Osteoblast (primary cell): ENCODE measurements at places on chromosomes 16 and 17. TPM values are rescaled to one million over a fixed set of nuclear protein-coding genes. Genes with fewer than 3 reads are reported as not detected.

- DNase-seq: peak; percentile 73
Observed at GRCh38 chr17:72588961-72589360, 468.1 kb downstream of the SOX9 start.

- DNase-seq: no peak
Observed at GRCh38 chr17:70606086-70606485, 436.8 kb downstream of the KCNJ2 start.

DNA sequence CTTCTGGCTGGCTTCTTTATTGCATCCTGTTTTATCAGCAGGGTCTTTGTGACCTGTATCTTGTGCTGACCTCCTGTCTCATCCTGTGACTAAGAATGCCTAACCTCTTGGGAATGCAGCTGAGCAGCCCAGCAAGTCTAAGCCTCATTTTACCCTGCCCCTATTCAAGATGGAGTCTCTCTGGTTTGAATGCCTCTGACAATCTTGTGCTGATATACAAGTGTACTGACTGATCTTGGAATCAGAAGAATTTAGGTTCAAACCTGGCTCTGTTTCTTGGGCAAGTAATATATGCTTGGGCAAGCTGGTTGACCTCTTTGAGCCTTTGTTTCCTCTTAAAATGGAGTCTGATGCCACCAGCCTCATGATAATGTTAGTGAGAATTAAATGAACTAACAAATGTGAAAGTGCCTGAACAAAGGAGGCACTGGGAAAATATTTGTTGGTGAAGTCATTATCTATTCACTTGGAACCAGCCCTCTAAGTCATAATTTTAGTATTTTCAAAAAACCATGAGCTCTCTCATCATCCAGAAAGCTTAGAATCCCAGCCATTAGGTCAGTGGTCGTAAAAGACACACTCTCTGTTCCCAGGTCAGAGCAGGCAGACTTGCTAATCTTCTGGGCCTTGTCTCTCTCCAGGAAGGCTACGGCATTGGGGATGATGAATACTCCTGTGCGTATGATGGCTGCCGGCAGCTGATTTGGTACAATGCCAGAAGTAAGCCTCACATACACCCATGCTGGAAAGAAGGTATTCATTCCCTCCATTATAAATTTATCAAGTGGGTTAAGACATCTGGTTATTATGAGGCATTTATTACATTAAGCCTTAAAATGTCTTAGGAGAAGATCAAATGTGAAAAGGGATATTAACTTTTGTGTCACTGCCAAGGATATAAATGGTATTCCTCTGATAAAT, 18.1 kb upstream of the ARL2BP start:
- no peak for DNase-seq

GRCh38 chr17:41529491-41529915, 1.4 kb upstream of the KRT19 start:
- peak; percentile 62 for DNase-seq

- DNase-seq: no peak
Observed at GRCh38 chr16:23924128-23924527, 88.3 kb downstream of the PRKCB start.

DNA sequence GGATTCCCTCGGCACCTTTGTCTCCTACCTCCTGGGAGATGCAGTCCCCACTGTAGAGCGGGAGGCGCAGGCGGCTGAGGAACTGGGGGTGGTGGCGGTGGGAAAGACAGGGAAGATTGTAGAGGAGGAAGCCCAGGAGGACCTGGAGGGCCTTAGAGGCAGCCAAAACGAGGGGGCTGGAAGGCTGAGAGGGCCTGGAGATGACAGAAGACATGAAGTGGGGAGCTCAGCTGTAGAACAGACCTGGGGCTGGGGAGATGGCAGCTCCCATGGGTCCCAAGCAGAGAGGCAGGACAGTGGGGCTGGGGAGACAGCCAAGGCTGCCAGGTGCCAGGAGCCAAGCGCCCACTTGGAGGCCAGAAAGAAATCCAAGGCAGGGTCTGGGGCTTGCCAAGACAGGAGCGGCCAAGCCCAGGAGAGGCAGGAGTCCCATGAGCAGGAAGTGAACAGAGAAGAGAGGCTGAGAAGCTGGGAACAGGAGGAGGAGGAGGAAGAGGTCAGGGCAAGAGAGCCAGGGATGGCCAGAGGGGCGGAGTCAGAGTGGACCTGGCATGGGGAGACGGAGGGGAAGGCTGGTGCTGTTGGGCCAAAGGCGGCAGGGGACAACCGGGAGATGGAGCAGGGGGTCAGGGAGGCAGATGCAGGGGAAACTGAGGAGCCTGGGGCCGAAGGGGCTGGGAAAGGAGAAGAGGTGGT, 803 bp downstream of the APOBR start:
- DNase-seq: peak; percentile 74

DNA sequence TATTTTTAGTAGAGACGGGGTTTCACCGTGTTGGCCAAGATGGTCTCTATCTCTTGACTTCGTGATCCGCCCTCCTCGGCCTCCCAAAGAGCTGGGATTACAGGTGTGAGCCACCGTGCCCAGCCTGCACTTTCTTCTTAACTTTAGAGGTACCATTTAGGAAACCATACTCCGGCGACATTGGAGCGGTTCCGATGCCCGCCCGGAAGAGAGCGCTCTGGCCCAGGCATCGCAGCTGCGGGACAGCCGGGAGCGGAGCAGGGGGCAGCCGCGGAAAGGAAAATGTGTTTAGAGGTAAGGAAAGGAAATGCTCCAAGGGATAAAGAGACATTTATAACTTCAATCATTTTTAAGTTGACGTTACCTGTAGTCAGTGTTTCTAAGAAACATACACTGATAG, 6.0 kb upstream of the HS3ST3B1 start:
- no peak for DNase-seq

GRCh38 chr16:17633181-17633951, 162.6 kb upstream of the XYLT1 start:
- DNase-seq: no peak

DNA sequence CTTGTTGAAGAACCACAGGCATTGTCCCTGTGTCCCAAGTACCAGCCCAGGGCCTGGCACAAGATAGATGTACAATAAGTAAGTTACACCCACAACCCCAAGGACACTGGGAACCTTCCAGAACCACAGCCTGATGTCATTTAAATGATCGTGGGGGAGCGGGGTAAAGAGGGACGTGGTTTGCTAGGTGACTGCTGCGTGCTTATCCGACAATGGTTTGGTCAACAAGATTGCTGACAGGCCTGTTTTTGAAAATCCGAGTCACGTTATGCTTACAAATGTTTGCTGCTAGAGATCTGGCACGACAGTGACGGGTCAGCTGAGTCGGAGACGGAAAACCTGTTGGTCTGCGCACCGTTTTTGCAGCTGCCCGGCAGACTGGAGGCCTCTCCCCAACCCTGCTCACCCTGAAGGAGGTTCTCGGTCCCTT, 22.8 kb downstream of the COTL1 start:
- no peak for DNase-seq

- DNase-seq: no peak
Observed at GRCh38 chr16:64900019-64900418, 221.8 kb downstream of the CDH11 start.

DNA sequence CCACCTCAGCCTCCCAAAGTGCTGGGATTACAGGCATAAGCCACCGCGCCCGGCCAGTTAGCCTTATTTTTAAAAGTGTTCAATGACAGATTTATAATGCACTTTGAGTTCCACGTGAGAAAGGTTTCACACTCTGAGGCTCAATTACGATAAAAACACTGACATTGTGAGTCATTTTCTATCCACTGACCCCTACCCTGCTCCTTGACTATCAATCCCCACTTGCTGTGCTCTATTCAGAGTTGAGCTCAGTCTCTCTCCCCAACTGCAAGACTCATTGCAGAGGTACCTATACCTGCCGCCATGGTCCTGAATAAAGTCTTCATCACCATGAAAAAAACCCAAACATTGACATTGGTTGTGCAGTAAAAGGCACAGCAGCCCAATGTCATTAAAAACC, 8.5 kb downstream of the GFOD2 start:
- no peak for DNase-seq

DNA sequence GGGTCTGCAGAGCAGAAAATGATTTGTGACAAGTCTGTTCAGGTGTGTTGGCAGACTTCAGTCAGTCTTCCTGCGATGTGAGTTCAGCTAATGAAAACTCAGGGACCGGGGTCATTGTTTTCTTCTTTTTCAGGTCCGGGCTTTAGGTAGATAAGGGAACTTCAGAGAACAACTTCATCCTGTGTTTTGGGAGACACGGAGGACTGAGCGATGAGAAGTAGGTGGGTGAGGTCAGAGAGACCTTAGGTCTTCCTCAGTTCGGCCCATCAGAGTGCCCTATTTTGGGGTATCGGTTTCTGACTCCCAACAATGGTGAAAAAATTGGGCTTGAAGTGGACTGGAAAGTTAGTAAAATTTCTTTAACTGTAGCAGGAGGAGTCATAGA, 88.9 kb upstream of the ATF7IP2 start:
- no peak for DNase-seq

- DNase-seq: peak; percentile 74
Observed at GRCh38 chr16:85689285-85689949, 663 bp upstream of the GINS2 start.

GRCh38 chr17:51472670-51473205, 212.4 kb downstream of the UTP18 start:
- peak; percentile 35 for DNase-seq

DNA sequence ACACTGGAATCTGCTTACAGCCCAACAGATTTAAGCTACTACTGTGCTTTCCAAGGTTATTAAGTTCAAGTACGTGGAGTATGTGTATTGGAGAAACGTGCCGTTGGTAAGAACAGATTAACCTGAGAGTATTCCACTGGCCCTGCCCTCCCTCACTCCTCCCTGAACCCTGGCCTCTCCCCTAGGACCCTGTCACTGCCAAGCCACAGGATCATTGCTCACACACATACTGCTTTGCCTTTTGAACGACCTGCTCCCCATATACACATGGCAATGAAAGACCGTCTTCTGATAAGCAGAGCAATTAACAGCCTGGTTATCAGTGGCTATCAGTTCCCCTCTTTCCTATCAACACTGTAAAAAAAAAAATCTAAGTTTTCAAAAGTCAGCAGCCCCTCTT, 458.9 kb upstream of the DYNLRB2 start:
- DNase-seq: peak; percentile 43

- DNase-seq: no peak
Observed at GRCh38 chr17:57375040-57375769, 118.9 kb downstream of the MSI2 start.

DNA sequence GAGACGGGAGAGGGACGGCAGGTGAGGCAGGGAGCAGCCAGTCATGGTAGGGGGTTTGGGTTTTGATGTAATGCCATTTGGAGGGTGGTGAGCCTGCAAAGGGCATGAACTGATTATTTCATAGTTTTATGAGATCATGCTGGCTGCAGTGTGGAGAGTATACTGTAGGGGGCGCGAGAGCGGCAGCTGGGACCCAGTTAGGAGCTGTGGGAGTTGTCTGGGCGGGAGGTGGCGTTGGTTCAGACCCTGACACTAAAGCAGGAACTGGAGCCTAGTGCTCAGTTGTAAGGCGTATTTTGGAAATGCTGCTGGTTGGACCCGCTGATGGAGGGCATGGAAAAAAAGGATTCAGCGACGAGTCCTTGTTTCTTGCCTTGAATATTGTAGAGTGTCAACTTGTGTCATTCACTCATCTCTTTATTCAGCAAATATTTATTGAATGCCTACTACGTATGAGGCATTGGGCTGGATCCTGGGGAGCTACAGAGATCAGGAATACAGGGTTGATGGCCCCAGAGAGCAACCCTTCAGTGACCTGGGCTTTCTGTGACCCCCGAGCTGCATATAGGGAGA, 23.7 kb upstream of the KDM8 start:
- peak; percentile 90 for DNase-seq

DNA sequence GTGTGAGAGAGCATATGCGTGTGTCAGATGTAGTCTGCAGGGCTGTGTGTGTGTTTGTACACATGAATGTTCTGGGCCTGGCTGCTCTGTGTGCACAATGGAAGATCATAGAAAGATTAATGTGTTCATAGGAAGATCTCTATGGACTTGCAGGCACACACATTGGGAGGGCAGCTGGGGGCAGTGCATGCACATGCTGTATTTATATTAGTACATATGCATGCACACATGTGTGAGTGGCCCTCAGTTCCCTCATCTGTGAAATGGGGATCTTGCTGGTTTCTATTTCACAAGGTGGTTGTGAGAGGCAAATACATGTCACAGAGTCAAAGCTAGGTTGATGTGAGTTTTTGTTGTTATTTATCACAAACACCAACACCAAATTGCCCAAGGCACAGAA, 2.1 kb downstream of the CA7 start:
- no peak for DNase-seq

DNA sequence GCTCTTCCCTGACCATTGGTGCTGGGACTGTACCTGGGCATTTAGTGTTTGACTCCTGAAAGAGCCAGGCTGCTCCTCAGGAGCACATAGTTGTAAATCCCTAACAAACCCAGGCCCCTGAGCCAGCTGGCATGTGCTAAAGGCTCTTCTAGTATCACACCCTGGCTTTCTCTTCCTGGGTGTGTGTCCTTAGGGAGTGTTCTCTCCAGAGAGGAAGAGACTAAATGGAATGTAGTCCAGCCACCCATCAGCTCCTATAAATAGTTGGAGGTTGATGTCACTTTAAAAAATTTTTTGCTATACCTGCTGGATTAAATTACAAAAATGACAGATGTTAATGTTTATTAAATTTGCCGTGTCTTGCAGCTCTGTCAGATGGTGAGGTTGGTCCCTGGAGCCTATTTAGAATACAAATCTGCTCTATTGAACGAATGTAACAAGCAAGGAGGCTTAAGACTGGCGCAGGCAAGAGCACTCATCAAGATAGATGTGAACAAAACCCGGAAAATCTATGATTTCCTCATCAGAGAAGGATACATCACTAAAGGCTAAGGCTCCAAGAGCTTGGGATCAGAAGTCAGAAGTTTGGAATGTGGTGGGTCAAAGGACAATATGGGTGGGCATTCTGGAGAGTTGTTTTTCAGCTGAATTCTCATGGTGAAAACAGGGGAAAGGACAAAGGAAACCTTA, 13.1 kb upstream of the DUSP14 start:
- peak; percentile 79 for DNase-seq

DNA sequence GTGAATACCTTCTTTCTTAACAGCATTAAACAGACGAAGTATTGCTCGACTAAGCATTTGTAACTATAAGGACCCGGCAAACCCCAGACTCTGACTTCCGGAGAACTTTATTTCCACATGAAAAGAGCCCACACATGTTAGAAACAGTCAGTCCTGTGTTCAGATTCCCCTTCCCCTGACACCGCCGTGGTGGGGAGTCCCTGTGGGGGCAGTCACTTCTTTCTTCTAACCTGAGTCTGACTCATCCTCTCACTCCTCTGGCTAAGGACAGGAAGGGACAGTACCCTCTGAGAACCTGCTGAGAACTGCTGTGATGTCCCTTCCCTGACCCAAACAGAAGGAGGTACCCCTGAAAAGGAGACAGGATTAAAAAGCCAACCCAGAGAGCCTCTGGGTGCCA, 165.1 kb downstream of the XYLT1 start:
- no peak for DNase-seq

GRCh38 chr17:80943346-80944145, 48.1 kb upstream of the CHMP6 start:
- peak; percentile 63 for DNase-seq

GRCh38 chr16:50254072-50254471, 12.3 kb upstream of the ADCY7 start:
- no peak for DNase-seq

Gene ABCC12
- not detected in 2 replicates for total RNA-seq

Gene NF1
- total RNA-seq: 67.0 and 72.2 TPM in 2 replicates

Gene TANGO6
- 38.0 and 47.4 TPM in 2 replicates for total RNA-seq

Gene SMIM5
- total RNA-seq: under 0.01 TPM in 1 of 2 replicates, not detected in the other

Gene TP53TG3
- 0.36 TPM in 1 of 2 replicates, not detected in the other for total RNA-seq

Gene RETREG3
- 81.0 and 90.1 TPM in 2 replicates for total RNA-seq

Gene AOC2
- total RNA-seq: 0.72 and 0.88 TPM in 2 replicates

Gene NECAB2
- total RNA-seq: 0.29 and 0.72 TPM in 2 replicates

Gene PDILT
- not detected in 2 replicates for total RNA-seq
